Stimulated activated CD4-positive, alpha-beta T cell treated with anti-CD3 and anti-CD28 coated beads, Interleukin-1b, Interleukin-23, amount 100 ng/mL, for 4 hours (primary cell): ENCODE measurements at places on chromosomes 13 and 19.

GRCh38 chr13:40362502-40362901, 303.9 kb downstream of the FOXO1 start:
- DNase-seq: no peak

DNA sequence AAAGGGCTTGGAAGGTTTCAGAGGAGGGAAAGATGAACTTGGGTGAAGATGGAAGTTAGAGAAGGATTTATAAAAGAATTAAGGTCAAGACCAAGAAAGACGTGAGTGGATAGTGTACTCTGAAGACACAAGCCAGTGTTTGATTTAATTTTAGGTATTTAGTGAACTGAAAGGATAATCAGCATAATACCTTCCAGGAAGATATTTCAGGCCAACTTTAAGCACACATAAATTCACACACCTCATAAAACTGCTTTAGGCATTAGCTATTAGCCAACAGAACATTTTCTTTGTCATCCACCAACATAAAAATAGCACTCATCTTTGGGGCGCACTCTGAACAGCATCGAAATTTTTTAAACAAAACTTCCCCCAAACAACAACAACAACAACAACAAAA, 71.7 kb upstream of the CSNK1A1L start:
- no peak for DNase-seq

DNA sequence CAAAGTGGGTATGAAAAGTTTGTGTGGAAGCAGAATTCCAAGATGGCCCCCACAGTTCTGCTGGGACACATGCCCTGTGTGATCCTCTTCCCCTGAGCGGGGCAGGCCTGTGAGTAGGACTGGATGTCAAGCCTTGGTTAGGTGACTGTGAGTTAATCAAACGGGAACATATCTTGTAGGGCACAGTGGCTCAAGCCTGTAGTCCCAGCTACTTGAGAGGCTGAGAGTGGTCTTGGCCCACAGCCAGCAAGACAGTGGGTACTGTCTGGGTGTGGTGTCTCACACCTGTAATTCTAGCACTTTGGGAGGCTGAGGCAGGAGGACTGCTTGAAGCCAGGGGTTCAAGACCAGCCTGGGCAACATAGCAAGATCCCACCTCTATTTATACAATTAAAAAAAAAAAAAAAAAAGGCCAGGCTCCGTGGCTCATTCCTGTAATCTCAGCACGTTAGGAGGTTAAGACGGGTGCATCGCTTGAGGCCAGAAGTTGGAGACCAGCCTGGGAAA, 6.4 kb downstream of the ZNF653 start:
- no peak for DNase-seq

DNA sequence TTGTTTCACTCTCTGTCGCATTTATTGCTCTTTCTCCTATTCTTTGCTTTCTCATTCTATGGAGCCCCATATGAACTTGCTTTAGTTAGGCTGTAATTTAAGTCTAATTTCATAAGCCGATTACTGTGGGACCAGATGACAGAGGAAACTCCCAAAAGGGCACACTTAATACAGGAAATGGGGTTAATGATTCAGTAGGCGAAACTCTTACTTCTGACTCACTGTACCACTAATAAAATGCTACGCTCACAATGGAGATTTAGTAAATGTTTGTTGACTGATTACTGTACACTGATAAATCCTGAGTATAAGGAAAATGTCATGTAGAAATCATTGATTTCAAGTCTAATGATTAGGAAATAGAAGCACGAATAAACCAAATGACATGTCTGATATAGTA, 276.4 kb downstream of the KLF5 start:
- no peak for DNase-seq

GRCh38 chr13:49925881-49926418, 10.2 kb downstream of the SPRYD7 start:
- no peak for DNase-seq

- peak; percentile 31 for DNase-seq
Observed at GRCh38 chr13:24228852-24229458, 68.4 kb downstream of the SPATA13 start.

GRCh38 chr19:44814517-44814916, 5.6 kb downstream of the BCAM start:
- no peak for DNase-seq

DNA sequence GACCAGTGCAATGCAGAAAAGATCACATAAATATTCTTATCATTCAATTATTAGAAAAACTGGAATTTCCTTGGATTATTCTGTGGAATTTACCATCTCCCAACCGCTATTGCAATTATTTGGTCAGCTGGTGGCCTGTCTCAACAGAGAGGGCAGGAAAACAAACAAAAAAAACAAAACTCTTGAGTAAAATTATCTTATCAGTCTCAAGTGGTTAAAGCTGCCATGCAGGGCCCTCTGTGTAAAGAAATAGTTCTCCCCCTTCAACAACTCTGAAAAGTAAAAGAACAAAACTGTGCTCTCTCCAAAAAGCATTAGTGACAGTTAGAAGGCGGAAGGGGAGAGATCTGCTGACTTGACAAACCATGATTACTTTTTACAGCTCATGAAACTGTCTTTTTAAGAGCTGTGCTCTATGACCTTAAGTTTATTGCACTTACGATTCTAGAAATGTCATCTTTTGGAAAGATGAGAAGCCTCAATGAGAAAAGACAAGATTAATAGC, 152.3 kb downstream of the DLEU7 start:
- DNase-seq: no peak

- no peak for DNase-seq
Observed at GRCh38 chr19:1265615-1266128, 3.5 kb upstream of the CIRBP start.

DNA sequence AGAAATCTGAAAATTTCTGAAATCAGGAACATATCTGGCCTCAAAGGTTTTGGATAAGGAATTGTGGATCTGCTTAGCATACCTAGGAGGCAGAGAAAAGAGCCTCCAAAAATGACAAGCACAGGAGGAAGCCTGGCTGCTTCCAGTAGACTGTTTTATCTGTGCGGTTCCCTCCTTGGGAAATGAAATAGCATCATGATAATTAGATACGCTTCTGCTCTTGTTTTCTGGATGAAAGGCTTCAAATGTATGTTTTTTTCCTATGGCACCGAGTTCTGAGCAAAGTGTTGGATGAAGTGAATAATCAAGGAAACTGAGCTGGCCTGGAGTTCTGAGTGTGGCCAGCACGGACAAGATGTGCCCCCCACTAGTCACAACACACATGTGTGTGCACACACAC, 19.8 kb upstream of the GPR12 start:
- no peak for DNase-seq

- no peak for DNase-seq
Observed at GRCh38 chr19:12866416-12867119, 14.7 kb downstream of the DNASE2 start.

DNA sequence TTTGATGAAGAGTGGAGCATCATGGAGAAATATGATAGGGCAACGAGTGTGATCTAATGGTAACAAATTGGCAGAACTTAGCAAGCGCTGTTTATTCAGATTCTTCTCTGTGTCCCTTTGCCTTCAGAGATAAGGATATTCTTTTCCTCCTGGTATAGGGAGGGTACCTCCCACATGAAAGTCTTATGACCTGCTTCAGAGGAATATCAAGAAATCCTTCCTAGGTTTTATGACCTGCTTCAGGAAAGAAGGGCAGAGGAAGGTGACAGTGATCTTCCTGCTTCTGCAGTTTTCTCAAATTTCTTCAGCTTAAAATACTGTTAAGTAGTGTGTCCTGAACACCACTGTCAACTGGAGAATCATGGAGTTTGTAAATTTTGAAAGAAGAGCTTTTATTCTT, 144.3 kb downstream of the DNAJC15 start:
- no peak for DNase-seq

DNA sequence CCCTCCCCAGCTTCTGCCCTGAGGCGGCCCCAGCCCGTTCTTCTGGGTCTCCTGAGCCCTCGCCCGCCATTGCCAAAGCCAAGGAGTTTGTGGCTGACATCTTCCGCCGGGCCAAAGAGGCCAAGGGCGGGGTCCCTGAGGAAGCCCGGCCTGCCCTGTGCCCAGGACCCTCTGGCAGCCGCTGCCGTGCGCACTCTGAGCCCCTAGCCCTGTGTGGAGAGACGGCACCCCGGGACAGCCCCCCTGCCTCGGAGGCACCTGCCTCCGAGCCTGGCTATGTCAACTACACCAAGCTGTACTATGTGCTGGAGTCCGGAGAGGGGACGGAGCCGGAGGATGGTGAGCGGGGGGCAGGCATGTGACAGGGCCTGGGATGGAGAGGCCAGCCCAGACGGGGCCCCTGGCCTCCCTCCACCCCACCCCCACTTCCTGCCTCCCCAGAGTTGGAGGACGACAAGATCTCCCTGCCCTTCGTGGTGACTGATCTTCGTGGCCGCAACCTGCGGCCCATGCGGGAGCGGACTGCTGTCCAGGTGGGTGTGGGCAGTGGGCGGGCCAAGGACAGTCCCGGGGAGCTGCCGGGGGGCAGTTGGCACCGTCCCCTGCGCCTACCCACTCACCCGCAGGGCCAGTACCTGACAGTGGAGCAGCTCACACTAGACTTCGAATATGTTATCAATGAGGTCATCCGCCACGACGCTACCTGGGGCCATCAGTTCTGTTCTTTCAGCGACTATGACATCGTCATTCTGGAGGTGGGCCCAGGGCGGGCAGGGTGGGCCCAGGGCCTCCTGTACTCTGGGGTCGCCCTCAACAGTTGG, 7.0 kb downstream of the DCAF15 start:
- DNase-seq: no peak

DNA sequence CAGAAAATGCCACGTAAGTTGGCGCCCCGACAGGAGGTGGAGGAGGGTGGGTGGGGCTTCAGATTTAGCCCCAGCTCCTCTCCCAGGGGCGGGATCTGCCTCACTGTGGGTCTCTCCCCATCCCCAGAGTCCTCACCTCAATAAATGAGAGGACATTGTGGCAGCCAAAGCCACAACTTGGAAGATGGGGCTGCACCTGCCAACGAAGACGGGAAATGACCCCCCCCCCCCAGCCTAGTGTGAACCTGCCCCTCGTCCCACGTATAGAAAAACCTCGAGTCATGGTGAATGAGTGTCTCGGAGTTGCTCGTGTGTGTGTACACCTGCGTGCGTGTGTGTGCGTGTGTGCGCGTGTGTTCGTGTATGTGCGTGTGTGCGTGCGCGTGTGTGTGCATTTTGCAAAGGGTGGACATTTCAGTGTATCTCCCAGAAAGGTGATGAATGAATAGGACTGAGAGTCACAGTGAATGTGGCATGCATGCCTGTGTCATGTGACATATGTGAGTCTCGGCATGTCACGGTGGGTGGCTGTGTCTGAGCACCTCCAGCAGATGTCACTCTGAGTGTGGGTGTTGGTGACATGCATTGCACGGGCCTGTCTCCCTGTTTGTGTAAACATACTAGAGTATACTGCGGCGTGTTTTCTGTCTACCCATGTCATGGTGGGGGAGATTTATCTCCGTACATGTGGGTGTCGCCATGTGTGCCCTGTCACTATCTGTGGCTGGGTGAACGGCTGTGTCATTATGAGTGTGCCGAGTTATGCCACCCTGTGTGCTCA, 1.5 kb upstream of the TRAPPC5 start:
- peak; percentile 46 for DNase-seq

GRCh38 chr13:96381681-96382080, 291.8 kb downstream of the HS6ST3 start:
- DNase-seq: no peak

GRCh38 chr19:11710313-11710712, 28.4 kb downstream of the ZNF823 start:
- no peak for DNase-seq

DNA sequence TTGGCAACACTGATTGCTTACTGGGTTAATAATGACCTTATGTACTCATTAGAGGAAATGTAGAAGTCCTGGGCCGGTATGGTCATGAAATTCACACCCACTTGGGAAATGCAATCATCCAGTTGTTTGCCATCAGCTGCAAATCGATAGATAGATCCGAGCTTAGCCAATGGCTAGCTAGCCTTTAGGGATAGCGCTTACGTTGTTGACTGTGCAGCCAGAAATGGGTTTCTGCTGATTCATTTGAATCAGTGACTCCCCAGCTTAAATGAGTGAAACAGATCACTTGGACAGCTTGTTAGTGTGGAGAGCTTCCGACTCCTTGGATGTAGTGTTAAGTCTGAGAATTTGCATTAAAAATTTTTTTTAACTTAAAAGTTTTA, 11.8 kb downstream of the IL17D start:
- DNase-seq: no peak
